ENCODE measurements at places on chromosomes 13 and 19. TPM values are rescaled to one million over a fixed set of nuclear protein-coding genes. Genes with fewer than 3 reads are reported as not detected.
A peak's percentile ranks its signal among the peaks of the same experiment; 100 is the strongest.

DNA sequence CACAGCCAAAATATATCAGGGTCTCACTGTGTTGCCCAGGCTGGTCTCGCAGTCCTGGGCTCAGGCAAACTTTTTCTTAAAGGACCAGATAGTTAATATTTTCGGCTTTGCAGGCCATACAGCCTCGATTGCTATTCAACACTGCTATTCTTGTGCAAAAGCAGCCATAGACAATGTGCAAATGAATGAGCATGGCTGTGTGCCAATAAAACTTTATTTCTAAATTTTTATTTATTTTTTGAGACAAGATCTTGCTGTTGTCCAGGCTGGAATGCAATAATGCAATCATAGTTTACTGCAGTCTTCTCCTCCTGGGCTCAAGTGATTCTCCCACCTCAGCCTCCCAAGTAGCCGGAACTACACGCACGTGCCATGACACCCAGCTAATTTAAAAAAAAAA, 8.2 kb upstream of the PGLS start:
- no peak overlapping the region for H3K4me3 ChIP-seq
- no peaks in the 10 kb centered on the region for H3K27me3 ChIP-seq
- no peak overlapping the region for H3K27ac ChIP-seq
- DNase-seq: no peak
- H3K36me3 ChIP-seq: peaks cover 55% of the 10 kb centered on the region
- peaks cover 12% of the 10 kb centered on the region for H3K4me1 ChIP-seq

DNA sequence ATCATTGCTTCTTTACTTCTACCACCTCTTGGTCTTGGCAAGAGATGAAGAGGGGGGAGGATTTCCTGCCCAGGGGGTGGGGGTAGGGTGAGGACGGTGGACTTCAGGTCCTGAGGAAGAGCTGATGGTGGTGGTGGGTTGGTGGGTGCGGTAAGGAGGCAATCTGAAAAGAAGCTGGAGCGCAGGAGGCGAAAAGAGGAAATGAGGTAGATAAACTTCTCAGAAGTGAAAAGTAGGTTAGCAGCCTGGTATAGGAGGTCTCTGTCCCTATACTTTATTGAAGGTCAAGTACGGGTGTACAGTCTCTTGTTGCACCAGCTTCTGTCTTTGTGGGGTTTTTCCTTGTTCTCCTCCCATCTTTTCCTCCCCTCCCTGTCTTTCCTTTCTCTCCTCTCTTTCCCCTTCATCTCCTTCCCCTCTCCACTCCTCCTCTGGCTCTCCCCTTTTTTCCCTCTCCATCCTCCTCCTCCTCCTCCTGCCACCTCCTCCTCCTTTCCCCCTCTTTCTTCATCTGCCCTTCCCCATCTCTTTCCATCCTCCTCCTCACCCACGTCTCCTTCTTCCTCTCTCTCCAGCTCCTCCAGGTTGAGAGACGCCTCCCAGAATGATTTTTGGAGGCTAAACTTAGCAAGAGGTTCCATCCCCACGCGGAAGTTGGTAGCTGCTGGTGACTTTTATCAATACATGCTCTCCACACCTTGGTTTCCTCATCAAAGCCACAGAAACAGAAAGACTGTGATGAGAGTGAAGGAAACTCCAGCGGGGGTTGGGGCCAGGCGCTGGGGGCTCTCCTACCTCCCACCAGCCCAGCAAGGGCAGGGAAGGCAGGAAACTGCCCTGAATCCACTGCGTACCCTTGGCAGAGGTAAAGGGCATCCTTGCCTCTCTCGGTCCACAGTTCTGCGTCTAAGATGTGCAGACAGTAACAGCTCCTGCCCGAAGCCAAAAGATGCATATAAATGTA, 15.3 kb downstream of the TNFSF14 start:
- peaks cover 27% of the 10 kb centered on the region for H3K27me3 ChIP-seq
- H3K27ac ChIP-seq: no peak overlapping the region
- H3K36me3 ChIP-seq: no peaks in the 10 kb centered on the region
- H3K4me1 ChIP-seq: no peaks in the 10 kb centered on the region
- no peak overlapping the region for H3K4me3 ChIP-seq

The KIR3DL1 gene
- total RNA-seq: not detected

- peak overlapping the region; percentile 97 for H3K4me3 ChIP-seq
- peak overlapping the region; percentile 81 for H3K27ac ChIP-seq
- peak; percentile 100 for DNase-seq
- H3K36me3 ChIP-seq: peaks cover 58% of the 10 kb centered on the region
- no peaks in the 10 kb centered on the region for H3K27me3 ChIP-seq
- peaks cover 56% of the 10 kb centered on the region for H3K4me1 ChIP-seq
These were observed 486 bp upstream of the SPINT2 start for GRCh38 chr19:38263689-38264485.

GRCh38 chr19:13195678-13196077, 45.5 kb downstream of the IER2 start:
- peaks cover 11% of the 10 kb centered on the region for H3K4me1 ChIP-seq
- DNase-seq: peak; percentile 64
- H3K27ac ChIP-seq: peak overlapping the region; percentile 47
- no peaks in the 10 kb centered on the region for H3K27me3 ChIP-seq
- H3K4me3 ChIP-seq: peak overlapping the region; percentile 26

GRCh38 chr19:5436106-5436947, 18.9 kb upstream of the ZNRF4 start:
- H3K36me3 ChIP-seq: no peaks in the 10 kb centered on the region
- H3K4me1 ChIP-seq: no peaks in the 10 kb centered on the region
- no peak for DNase-seq
- peaks cover 63% of the 10 kb centered on the region for H3K27me3 ChIP-seq
- no peak overlapping the region for H3K4me3 ChIP-seq
- H3K27ac ChIP-seq: no peak overlapping the region

The IL4I1 gene
- total RNA-seq: 8.2 TPM

The CDADC1 gene
- total RNA-seq: 6.4 TPM

GRCh38 chr19:9913237-9914000, 22.9 kb downstream of the OLFM2 start:
- no peaks in the 10 kb centered on the region for H3K27me3 ChIP-seq
- DNase-seq: peak; percentile 48
- H3K27ac ChIP-seq: no peak overlapping the region
- H3K36me3 ChIP-seq: no peaks in the 10 kb centered on the region

DNA sequence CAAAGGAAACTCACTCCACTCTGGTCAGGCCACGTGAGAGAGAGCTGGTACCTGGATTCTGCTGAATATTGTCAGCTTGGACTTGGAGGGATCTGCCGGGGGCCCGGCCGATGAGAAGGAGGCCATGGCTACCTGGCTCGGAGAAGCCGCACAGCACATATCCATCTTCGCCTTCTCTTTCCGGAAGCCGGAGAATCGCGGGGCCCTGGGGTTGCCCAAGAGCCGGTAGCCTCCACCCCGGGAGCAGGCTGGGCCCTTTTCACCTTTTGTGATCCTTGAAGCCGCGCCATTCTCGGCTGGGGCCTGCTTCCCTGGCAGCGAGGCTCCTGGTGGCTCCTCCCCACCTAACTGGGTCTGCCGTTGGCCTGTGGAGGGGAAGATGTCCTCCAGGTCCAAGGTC, 28.9 kb downstream of the ZNF541 start:
- H3K27ac ChIP-seq: no peak overlapping the region
- H3K27me3 ChIP-seq: peaks cover 5% of the 10 kb centered on the region
- no peak overlapping the region for H3K4me3 ChIP-seq
- no peak for DNase-seq
- no peaks in the 10 kb centered on the region for H3K36me3 ChIP-seq
- no peaks in the 10 kb centered on the region for H3K4me1 ChIP-seq

The TINCR gene
- 0.27 TPM for total RNA-seq

- H3K4me3 ChIP-seq: no peak overlapping the region
- DNase-seq: no peak
- H3K27ac ChIP-seq: no peak overlapping the region
- no peaks in the 10 kb centered on the region for H3K4me1 ChIP-seq
These were observed 696.6 kb downstream of the LIG4 start for GRCh38 chr13:107518780-107519179.

GRCh38 chr13:52405767-52406494, at the start of gene THSD1:
THSD1 (minus strand) TSS chr13:52406172; CDS start chr13:52402600, 3,572 bp downstream.
- peak; percentile 34 for DNase-seq
- no peaks in the 10 kb centered on the region for H3K27me3 ChIP-seq
- H3K4me1 ChIP-seq: peaks cover under 1% of the 10 kb centered on the region

DNA sequence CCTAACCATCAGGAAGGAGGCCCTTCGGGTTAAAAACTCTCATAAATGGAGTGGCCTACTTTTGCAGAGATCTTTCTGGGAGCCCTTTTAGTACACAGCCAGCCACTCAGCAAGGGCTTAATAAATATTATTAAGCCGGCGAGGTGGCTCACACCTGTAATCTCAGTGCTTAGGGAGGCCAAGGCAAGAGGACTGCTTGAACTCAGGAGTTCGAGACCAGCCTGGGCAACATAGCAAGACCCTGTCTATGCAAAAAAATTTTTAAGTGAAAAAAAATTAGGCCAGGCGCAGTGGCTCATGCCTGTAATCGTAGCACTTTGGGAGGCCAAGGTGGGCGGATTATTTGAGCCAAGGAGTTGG, 810 bp upstream of the KANK2 start:
- DNase-seq: no peak
- H3K36me3 ChIP-seq: peaks cover 11% of the 10 kb centered on the region
- H3K27ac ChIP-seq: no peak overlapping the region
- peak overlapping the region; percentile 66 for H3K4me3 ChIP-seq
- H3K4me1 ChIP-seq: peaks cover 5% of the 10 kb centered on the region

The CNFN gene
- 1.6 TPM for total RNA-seq

DNA sequence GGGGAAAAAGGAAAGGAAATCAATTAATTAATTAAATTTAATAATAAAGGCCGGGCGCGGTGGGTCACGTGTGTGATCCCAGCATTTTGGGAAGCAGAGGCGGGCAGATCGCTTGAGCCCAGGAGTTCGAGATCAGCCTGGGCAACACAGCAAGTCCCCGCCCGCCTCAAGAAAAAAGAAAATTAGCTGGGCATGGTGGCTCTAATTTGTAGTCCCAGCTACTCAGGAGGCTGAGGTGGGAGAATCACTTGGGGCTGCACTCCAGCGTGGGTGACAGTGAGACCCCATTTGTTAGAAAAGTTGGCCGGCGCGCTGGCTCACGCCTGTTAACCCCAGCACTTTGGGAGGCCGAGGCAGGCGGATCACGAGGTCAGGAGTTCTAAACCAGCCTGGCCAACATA, 733 bp upstream of the CD320 start:
- H3K4me1 ChIP-seq: peaks cover 15% of the 10 kb centered on the region
- peak overlapping the region; percentile 69 for H3K27ac ChIP-seq
- peaks cover 29% of the 10 kb centered on the region for H3K36me3 ChIP-seq
- no peaks in the 10 kb centered on the region for H3K27me3 ChIP-seq
- H3K4me3 ChIP-seq: peak overlapping the region; percentile 95

DNA sequence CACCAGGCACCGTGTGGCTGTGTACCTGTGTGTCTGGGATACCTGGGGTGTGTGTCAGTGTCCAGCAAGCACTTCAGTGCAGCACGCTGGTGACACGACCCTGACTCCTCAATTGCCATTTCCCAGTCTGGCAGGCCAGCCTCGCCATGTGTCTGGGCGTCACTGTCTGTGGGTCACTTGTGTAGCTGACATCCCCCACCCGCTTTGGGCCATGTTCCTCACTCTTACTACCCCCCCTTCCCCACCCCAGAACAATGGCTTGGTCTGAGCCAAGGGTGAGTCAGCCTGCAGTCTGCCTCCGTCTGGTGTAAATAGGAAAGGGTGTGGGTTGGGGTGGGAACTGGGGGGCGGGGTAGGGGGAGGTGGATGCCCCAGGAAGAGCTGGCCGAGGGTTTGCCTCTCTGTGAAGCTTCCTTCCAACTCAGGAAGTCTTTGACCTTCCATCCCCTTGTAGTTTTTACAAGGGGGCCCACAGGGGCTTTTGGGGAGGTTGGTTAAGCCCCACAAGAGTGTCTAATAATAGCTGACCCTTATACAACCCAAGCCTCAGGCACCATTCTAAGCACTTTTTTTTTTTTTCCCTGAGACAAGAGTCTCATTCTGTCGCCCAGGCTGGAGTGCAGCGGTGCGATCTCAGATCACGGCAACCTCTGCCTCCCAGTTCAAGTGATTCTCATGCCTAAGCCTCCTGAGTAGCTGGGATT, 17.6 kb downstream of the NOVA2 start:
- H3K4me3 ChIP-seq: no peak overlapping the region
- peaks cover 35% of the 10 kb centered on the region for H3K27me3 ChIP-seq
- H3K36me3 ChIP-seq: no peaks in the 10 kb centered on the region
- DNase-seq: peak; percentile 73
- peaks cover 35% of the 10 kb centered on the region for H3K4me1 ChIP-seq

- DNase-seq: no peak
- no peak overlapping the region for H3K27ac ChIP-seq
- H3K27me3 ChIP-seq: no peaks in the 10 kb centered on the region
- H3K4me1 ChIP-seq: no peaks in the 10 kb centered on the region
These were observed 35.0 kb downstream of the ITM2B start for GRCh38 chr13:48268019-48268418.

DNA sequence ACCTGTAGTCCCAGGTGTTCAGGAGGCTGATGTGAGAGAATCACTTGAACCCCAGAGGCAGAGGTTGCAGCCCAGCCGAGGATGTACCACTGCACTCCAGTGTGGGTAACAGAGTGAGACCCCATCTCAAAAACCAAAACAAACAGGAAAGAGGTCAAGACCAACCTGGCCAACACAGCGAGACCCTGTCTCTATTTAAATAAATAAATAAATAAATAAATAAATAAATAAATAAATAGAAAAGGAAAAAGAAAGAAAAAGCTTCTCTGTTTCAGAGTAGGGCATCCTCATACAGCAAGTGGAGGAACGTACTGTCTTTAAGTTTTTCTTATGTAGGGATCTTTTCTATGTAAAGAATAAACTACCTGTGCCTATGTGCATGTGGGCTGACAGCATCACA, 2.3 kb downstream of the ZNF700 start:
- DNase-seq: no peak
- H3K27me3 ChIP-seq: no peaks in the 10 kb centered on the region
- peaks cover 18% of the 10 kb centered on the region for H3K4me1 ChIP-seq
- peaks cover 38% of the 10 kb centered on the region for H3K36me3 ChIP-seq

The ZNF541 gene
- total RNA-seq: not detected

DNA sequence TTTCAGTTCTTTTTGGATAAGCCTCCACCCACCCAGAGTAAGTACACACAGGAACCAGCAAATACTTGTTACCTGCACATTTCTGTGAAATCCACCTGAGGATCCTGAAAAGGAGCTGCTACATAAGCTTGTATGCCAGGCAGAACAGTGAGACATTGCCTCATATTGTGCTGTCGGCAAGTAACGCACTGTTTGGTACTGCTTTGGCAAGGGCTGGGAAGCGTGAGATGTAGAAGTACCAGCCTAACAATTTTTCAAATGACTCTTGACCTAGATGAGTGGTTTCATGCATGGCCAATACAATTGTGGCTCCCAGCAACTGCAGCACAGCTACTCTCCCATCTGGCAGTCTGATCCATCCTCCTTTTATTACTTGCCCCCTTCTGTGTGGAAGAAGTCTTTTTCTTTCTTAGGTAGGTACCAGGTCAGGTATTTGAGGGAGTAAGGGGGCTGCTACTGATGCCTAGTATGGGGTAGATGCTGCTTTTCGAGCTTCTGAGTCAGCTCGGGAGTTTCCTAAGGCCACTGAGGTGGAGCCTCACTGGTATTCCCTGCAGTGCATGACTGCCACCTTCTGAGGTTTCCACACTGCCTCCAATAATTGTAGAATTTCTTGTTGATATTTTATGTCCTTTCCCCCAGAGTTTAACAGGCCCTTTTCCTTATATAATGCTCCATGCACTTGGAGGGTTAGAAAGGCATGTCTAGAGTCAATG, 52.2 kb downstream of the ZNF737 start:
- H3K36me3 ChIP-seq: no peaks in the 10 kb centered on the region
- no peak overlapping the region for H3K4me3 ChIP-seq
- H3K4me1 ChIP-seq: no peaks in the 10 kb centered on the region
- DNase-seq: no peak
- H3K27me3 ChIP-seq: no peaks in the 10 kb centered on the region
- H3K27ac ChIP-seq: no peak overlapping the region

All from Calu3 (cell line).